Fibroblast of skin of right quadriceps (primary cell): ENCODE measurements at places on chromosomes 2 and 18.

GRCh38 chr2:61775956-61776570 lies 77.8 kb downstream of the FAM161A start:
- no peak for DNase-seq

DNA sequence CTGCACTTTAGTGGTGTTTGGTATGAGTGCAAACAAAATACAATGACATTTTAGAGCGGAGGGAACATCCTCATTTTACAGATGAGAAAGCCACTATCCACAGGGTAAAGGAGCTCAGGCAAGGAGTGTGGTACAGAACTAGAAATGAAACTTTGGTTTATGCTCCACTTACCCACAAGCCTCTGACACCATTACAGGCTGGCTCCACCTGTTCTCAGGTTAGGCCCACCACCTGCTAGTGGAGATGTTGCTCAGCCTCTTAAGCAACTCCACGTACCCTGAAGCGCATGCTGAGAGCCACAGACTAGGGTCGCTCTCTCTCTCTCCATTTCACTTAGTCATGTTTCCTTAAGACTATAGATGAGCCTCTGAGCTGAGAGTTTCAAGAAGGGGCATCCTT lies 130.0 kb downstream of the MBD2 start:
- DNase-seq, result no peak

DNA sequence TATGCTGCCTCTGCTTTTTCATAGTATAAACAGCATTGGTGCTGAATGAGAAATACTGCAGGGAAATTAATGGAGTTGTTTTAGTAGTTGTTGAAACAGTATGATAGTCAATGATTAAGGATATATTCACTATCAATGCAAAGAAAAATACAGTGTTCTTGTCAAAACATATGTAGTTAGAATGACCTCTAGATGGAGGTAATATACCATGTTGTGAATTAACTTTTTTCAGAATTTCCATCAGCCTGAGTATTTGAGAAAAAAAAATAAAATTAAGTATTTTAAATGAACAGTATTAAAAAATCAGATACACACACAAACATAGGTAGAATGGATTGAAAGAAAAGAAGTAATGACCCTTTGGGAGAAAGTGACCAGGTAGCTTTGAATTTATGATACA lies 59.5 kb downstream of the RMDN2 start:
- peak; percentile 14 for DNase-seq

DNA sequence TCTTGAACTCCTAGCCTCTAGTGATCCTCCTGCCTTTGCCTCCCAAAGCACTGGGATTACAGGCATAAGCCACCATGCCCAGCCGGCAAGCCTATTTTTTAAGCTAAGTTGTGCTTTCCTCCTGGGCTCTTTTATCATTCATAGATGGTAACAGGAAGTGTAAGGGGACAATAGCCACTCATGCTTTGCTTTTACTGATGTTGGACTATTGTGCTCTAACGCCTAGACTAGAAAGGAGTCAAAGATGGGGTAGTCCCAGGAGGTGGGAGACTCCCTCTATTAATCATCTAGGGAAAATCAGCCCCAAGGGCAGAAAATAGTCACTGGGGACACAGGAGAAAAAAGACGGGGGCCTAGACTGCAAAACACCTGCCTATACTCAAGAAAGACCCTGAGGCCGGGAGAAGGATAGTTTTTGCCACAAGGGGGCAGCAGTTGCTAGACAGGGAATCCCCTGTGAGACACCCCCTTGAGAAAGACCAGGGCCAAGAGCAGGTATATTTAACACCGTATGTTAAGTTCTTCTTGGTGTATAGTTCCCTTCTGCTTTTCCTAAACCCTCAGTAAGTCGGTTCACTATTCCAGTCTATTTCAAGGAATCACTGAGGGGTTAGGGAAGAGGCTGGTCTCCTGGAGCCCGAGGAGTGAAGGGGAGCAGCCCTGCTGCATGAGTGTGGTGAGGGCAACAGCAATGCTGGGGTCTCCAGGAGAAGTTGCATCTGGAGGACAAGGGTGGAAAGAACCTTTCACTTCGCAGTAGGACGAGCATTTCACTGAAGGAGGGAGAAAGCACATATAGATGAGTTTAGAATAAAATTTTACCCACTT lies 2.1 kb upstream of the CXCR1 start:
- DNase-seq, result peak; percentile 24

GRCh38 chr18:6210349-6211173 lies 204.2 kb downstream of the L3MBTL4 start:
- no peak for DNase-seq

GRCh38 chr18:10121786-10122515 lies 208.1 kb downstream of the VAPA start:
- peak; percentile 92 for DNase-seq

DNA sequence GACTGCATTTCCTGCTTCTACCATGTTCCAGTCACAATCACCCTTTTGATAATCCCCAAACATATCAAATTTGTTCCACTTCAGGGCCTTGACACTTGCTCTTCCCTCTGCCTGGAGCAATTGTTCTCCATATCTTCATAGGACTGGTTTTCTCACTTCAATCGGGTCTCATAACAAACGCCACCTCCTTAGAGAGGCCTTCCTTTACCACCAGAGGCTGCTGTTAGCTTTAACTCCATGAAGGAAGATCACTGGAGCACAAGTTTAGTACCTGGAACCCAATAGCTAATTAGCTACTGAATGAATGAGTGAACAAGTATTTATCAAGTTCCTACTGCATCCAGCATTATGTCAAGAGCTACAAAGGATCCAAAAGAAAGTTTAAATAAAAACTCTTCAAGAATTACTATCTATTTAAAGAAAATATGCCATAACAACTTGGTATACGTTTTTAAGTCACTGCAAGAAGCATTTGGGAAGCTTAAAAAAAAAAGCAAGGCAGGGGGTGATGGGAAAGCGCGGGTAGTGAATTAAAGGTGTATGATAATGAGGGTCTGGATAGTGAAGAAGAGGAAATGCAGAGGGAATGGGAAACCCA lies 58.8 kb downstream of the BAZ2B start:
- DNase-seq, result no peak

GRCh38 chr18:54807303-54807702 lies 21.0 kb upstream of the RAB27B start:
- no peak for DNase-seq

GRCh38 chr2:209525834-209526281 lies 102.0 kb downstream of the MAP2 start:
- DNase-seq, result peak; percentile 92

DNA sequence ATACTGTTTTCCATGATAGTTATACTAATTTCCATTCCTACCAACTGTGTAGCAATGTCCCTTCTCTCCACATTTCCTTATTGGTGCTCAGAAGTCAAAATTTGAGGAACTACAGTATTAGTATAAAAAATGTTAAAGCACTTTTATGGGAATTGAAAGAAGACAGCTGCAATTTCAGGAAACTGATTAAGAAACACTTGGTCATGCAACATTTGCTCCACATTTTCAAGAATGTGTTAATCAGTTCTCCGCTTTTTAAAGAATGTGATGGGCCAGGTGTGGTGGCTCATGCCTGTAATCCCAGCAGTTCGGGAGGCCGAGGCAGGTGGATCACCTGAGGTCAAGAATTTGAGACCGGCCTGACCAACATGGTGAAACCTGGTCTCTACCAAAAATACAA lies 33.6 kb upstream of the MGAT4A start:
- no peak for DNase-seq
